Head of caudate nucleus (tissue), 42 donors: ENCODE measurements at places on chromosomes 4 and X.

DNA sequence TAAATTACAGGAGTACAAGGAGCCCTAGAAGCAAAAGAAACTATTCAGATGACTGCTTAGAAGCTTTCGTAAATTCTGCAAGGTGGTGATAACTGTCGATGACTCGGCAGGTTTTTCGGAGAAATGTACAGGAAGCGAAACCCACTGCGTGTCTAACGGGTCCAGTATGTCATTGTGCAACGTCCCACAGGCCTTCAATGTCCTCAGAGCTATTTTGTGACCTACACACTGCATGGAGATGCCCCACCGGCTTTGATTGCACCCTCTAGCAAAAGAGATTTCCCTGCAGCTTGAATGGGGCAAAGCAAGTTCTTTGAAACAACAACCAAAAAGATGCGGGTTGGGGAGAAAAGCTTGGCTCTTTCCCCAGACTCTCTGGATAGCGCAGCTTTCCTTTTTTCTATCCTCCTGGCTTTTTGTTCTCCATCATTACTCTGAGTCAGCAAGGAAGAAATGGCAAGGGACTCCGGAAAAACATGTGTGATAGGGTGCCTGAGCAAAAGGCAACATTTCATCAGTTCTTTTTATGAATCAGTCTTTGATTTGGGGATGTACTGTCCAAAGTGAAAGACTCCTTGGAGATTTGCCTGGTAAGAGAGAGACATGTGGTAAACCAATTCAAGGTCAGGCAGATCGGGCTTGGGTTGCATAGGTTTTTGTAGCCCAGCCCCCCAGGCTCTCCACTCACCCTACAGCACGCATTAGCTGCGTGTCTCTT lies 112.0 kb upstream of the TBL1X start:
- no peak for DNase-seq

- DNase-seq = no peak
Observed at GRCh38 chr4:158599150-158599549, 72.5 kb downstream of the C4orf46 start.

DNA sequence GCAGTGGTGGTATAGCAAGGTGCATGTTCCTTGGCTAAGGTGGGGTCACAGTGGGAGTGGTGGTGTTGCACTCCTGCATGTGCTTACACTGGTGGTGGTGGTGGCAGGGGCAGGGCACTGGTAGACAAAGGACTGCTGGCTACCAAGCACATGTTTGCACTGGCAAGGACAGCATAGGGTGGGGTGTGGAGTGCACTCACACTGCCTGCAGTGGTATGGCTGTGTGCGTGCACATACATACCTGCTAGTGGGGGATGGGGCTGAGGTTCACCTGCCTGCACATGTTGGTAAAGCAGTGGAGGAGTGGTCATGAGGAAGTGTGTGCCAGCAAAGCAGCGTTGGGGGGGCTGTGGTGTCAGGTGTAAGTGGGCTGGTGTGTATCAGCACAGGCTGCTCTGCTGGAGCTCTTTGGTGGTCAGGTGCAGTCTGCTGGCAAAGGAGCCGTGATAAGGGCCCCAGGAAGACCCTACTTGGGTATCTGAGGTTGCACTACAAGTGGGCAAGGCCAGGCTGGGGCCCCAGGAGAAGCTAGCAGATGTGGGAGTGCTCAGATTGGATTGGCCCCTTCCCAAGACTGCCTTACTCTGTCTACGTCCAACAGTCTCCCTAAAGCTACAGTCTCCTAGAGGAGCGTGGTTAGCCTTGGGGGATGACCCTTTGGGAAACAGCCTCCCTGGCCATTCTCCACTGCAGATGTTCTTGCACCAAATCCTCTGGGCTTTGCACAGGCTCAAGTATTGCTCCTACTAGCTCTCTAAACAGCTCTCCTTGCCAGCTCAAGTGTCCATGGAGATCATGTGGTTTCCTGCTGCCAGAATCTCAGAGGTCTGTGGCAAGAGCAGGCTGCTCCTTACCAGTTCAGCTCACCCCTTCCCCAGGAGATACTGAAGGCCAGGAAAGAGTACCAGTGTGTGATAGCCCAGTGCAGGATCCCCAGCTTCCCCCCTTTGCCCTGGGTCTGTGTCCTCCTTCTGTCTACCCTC lies 486.3 kb upstream of the PABPC4L start:
- DNase-seq = no peak

DNA sequence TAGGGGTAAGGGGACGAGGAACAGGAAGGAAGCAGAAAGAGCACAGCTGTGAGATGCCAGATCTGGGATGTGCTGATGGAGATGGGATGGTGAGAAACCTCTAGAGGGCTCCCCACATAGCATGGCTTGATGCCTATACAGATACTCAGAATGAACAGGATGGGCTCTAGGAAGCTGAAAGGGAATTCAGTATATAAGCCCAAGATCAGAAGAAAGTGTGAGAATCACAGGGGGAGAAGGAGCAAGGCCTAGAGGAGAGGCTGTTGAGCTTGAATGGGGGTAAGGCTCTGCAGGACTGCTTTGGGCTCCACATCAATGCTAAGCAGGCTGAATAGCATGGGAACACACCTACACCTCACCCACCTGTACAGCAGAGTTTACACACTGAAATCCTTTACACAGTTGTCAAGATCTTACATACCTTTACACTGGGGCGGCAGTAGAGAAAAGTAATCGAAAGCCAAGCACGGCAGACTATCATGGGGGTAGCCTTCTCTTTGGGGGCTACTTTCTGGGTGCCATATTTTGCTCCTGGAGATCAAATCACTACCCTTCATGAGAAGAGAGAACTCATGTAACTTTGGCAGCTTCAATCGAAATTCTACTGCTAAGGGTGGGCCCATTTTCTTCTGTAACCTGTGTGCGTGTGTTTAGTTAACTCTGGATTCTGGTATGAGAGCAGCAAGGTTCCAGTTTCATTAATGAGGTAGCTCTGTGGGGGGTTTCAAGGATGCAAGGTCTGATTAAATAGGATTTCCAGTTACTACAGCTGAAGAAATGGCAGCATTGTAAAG lies 30.6 kb downstream of the HOPX start:
- DNase-seq = no peak

- DNase-seq = no peak
Observed at GRCh38 chrX:30620125-30620524, 33.1 kb upstream of the GK start.

DNA sequence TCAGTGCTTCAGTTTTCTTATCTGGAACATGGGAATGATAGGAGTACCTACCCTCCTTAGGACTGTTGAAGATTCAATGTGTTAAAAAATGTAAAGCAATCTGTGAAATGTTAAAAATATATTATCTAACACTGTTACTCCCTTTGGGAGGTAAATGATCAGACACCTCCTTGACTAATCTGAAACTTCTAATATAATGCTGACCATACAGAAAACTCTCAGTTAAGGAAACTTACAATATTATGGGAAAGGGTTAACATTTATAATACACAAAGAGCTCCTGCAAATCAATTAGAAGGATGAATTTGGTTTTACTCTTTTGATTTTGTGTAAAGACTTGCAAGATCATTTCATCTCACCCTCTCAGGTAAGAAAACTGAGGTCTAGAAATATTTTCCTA lies 1.6 kb upstream of the PFKFB1 start:
- no peak for DNase-seq

DNA sequence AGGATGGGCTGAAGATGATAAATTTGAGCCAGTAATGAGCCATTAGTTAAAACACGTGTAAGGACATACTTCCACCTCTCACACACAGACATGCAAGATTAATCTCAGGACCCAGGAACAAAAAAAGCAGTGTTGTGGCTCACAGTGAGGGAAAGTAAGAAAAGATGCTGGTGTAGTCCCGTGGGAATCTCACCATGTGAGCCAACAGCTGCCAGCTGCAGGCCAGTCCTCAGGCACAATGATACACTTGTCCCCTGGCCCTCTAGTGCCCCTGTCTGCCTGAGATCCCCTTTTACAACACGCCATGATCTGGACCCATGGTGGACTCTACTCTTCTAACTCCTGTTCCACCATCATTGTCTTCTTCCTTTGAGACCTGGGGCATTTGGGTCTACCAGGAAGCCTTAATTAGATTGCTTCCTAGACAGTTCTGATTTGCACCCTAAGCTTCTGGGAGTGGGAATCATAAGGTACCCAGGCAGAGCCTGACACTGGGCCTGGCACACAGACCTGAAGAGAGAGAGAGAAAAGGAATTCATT lies 194.7 kb downstream of the STIM2 start:
- DNase-seq = no peak

DNA sequence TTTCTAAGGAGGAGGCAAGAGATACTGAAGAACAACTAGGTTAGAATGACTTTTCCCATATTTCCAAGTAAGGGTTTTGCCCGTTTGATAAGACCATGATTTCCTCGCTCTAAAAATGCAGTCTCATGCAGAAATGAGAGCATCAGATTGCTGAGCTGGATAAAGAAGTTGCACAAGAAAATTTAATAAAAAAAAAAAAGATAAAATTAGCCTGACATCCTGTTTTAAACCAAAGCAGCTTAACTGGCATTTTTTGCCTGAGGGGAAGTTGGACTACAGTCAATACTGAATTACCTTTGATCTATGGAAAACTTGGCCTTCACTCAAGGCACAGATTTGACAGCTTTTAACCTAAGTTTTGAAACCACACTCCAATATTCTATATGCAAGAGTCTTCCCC lies 208.4 kb downstream of the GASK1B start:
- DNase-seq = no peak

DNA sequence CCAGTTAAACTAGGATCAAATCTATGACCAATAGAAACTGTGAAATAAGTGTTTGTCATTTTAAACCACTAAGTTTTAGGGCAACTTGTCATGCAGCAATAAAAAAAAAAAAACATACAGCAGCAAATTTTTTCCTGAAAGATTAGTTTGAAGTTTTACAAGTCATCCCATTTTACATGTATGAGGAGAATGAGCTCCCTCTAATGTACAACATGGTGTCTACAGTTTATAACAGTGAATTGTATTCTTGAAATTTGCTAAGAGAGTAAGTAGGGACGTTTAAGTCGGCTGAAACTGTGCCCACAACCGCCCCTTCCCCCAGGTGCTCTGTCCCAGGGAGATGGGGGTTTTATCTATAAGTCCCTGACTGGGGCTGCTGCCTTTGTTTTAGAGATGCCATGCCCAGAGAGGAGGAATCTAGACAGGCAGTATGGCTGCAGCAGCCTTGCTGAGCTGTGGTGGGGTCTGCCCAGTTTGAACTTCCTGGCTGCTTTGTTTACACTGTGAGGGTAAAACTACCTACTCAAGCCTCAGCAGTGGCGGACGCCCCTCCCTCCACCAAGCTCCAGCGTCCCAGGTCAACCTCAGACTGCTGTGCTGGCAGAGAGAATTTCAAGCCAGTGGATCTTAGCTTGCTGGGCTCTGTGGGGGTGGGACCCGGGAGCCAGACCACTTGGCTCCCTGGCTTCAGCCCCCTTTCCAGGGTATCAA lies 499.3 kb upstream of the CT83 start:
- DNase-seq = no peak

GRCh38 chr4:142574306-142574705 lies 271.8 kb downstream of the INPP4B start:
- DNase-seq = no peak

GRCh38 chr4:100826808-100827548 lies 309.2 kb upstream of the EMCN start:
- DNase-seq = peak; percentile 23

- no peak for DNase-seq
Observed at GRCh38 chr4:150694438-150694837, 112.5 kb downstream of the MAB21L2 start.

GRCh38 chrX:114272096-114272686 lies 311.7 kb upstream of the HTR2C start:
- no peak for DNase-seq

DNA sequence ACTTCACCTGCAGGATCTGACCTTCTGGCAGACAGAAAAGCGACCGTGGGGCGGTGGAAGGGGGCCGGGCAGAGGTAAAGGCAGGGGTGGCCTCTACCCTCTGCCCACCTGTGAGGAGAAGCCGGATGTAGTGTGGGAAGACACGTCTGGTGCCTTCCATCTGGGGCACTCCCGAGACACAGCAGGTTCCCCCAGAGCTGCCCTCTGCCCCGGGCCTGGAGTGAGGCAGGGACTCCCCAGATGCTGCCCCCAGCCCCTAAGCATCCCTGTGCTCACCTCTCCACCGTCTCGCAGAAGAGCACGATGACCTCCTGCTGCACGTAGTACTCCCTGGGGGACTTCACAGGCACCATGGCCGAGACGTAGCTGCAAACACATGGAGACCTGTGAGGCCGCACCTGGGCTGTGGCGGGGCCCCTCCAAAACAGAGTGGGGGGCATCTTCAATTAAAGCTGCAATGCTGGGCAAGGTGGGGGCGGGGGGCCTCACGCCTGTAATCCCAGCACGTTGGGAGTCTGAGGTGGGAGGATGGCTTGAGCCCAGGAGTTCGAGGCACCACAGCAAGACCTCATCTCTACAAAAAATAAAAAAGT lies 75.3 kb upstream of the MXD4 start:
- DNase-seq = no peak

DNA sequence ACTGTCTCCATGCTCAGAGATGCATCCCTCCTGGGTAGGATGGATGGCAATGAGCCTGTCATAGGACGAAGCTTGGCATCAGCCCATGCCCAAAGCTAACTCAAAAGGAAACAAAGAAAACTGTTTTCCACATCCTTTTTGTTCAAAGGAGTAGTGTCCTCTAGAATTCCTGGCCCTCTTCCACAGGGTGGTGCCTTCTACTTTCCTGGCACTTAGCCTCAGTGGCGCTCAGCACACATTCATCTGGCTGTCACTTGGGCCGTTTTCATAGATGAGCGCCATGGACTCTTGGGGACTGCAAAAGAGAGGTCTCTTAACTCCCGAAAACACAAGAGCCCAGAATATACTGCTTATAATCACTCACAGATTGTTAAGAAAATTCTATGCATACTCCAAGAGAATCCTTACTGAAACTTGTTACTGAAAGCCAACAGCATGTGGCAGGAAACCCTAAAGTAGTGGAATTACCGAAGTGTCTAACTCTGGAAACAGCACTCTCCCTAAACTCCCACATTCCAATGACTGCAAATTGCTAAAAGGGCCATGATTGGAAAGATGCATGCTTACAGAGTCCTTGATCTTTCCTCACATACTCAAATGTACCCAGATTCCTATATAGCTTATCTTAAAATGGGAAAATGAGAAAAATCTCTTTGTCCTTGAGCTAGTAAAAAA lies 110.0 kb downstream of the HS6ST2 start:
- DNase-seq = no peak

DNA sequence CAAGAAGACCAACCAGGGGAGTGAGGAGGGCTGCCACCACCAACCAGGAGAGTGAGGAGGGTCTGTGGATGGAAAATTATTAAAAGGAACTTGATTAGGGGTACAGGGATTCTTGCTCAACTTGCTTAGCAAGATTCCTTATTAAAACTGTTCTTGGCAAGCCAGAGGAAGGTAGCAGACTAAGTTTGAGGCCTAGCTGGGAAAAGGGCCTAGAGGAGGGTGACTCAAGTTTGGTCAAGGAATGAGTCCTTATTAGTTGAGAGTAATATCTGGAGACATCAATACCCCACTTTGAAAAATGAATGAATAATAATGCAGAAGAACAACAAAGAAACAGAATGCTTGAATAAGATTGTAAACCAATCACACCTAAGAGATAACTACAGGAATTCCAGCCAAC lies 612.4 kb upstream of the ZFP42 start:
- DNase-seq = no peak

DNA sequence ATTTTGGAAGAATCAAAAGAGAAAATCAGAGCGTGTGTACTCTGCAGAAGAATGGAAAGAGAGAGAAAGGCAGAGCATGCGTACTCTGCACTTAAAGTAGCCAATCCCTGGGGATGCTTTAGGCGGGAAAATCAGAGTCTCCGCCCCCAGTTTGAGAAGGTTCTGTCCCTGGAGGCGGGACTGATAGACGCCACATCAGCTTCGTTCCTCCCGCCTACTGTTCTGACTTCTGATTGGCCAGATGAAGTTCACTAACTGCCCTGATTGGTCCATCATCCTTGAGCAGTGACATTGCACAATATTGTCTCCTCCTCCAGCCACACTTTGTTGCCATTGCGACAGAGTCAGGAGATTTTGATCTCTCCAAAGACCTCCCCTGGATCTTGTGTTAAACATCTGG lies 23.8 kb downstream of the SSX1 start:
- DNase-seq = no peak
